ENCODE measurements at places on chromosomes 5 and 9.

DNA sequence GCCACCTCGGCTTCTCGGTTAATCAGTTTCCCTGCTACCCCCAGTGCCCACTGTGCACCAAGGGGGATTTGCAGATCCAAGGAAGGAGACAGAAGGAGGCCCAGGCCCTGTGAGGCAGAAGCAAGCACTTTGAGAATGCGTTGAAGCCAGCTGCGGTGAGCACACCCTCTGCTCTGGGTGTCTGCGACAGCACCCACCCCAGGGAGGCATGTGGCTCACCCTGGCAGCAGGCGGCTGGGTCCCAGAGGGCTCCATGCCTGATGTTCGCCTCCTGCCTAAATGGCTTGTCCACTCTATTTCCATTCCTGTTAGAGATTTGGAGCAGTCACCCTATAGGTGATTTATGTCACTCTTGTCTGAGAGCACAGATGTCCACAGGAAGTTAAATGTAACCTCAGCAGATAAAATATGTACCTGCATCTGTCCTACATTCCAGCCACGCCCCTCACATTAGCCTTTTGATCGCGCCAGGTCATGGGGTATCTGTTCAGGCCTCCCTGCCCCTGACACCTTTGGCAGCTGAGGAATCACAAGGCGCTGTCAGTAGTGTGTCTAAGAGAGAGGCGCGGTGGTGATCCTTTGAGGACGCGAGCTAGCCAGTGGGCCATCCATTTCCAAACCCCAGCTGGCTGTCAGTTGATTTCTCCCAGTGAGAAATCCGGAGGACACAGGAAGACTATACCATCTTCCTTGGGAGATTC is 28.1 kb downstream of the PTGES2 start:
- DNase-seq, result no peak

DNA sequence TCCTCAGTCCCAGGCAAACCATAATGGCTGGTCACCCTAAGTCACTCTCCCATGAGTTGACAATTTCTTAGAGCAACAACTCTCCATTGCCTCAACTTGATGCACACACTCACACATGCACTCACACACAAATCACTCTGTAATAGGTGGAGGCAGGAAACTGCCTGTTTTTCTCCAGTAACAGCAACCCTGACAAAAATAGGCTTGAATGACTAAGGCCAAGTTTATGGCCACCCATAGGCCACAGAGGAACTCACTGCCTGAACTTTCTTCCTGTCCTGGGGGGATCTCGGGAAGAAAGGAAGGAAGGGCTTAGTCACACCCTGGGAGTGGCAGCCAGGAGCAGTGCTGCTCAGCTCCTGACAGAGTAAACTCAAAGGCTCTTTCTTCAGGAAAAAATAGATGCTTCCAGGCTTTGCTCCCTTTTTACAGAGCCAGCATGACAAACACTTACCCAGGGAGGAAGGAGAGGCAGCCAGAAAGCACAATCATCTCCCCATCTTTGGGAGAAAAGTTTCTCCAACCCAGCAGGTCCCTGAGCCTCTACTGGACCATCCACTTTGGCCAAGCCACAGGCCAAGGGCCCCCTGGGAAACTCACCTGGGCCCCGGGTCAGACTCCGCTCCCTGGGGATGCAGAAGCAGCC is 368 bp downstream of the SH3TC2 start:
- DNase-seq, result no peak

GRCh38 chr5:107985144-107985543 is 314.4 kb upstream of the EFNA5 start:
- no peak for DNase-seq

- DNase-seq, result no peak
Measured at GRCh38 chr9:110939047-110939446, 99.2 kb downstream of the LPAR1 start.

DNA sequence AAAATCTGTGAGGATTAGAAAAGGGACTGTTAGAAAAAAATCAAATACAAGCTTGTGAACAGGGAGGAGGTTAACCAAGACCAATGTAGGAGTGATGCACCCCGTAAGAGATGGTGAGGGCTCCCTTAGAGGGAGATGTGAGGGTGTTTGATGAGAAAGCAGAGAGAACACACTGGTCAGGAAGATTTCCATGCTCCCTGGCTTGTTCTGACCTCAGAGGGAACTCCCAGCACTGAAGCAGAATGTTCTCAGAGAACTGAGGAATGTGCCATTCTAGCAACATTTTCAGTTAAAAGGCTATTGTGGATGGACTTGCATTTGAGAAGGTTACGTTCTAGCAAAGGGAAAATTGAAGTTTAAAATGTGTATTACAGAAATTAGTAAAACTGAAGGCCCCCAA is 110.6 kb downstream of the HTR4 start:
- DNase-seq, result no peak

All from stimulated activated CD8-positive, alpha-beta memory T cell treated with anti-CD3 and anti-CD28 coated beads, Interleukin-2, amount 100 ng/mL, for 1 hour (primary cell).